ENCODE measurements at places on chromosomes 11 and 22.

DNA sequence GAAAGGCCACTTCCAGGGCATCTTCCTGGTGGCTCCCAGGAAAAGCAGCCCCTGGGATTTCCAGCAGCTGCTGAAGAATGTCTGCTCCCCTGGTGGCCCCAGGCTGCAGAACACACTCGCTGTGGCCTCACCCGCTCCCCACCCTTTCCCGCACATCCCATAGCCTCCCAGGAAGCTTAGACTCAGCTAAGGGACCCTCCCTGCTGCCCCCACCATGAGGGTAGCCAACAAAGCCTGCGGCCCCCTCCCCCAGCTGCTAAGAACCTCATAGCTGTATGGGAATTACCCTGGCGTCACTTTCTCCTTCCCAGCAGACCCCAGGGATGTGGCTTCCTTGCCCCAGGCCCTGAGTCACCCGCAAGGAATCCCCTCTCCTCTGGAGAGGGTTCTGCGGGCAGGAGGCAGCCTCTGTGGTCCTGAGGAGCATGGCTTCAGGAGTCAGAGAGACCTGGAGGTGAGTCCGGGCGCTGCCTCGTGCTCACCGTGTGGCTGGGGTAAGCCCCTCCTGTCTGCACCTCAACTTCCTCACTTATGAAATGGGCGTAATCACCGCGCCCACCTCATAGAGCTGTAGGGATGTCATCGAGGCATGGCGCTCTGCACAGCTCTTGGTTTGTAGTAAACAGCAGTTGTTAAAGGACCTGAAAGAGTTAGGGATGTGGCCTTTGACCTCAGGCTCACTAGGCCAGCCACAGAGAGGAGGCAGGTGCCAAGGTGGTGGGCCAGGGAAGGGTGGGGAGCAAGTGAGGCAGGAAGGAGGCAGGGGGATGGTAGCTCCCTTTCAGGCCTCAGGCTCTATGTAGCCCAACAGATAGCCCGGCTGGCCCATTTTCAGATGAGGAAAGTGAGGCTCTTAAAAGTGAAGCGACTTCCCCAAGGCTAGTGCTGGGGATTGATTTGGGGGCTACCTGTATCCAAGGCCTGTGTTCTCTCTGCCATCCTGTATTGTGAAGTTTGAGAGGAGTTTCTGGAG, 71.2 kb downstream of the LRRC32 start:
- no peak for DNase-seq

DNA sequence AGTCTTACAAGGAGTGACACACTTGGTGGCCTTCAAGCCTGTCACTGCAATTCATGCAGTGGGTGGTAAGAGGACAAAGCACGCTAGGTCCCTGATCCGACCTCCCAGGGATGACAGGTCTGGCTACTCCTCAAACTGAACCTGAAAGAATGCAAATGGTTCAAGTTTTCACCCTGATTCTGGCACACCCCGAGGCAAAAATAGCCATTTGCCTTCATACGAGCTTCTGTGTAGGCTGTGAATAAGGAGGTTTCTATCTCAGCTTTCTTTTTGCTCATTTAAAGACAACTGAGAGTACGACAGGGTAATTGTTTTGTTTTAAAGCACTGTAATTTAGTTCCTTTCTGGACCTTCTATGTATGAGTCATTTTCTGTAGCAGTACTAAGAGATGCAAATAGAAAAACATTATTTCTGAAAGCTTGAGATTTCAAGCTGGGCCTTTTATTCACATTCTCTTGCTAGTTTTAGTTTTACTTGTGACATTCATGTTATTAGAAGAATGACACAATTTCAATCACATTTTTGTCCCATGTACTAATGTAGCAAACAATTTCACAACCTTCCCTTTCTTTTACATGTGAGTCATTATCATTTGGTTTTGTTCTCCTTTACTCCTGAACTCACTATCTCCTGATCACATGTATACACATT, 56.6 kb upstream of the FDX1 start:
- DNase-seq: no peak

DNA sequence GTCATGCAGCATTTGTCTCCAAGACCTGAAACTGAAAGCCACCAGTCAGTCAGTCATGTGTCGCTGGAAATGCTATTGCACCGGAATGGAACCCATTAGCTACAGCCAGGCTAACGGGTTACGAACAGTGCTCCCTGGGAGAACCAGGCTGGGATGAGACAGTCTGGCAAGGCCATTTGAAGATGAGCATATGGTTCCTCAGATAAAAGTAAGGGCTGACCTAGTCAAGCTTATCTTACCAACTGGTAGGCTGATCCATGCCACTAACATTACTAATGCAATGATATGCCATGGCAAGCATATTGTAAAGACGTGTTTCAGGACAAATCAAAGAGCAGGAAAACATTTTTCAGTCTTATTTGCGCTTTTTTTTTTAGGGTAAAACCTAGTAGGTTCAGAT, 28.4 kb downstream of the NAP1L4 start:
- DNase-seq: no peak

DNA sequence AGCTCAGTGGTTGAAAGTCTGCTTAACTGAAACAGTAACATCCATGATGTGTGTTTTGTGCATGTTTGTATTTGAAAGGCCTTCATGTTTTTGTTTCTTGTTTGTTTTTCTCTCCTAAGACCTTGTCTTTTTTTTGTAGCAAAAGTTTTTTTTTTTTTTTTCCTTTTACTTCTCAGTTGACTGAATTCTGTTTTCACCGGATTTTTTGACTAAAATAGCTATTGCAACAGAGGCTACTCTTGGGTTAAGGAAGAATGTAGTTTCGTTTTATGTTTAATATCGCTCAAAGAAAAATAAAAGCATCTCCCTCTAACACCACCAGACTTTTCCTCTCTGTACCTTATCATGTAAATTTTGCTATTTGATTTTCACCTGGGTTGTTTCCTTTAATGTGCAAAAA, 15.1 kb downstream of the APOL6 start:
- no peak for DNase-seq

DNA sequence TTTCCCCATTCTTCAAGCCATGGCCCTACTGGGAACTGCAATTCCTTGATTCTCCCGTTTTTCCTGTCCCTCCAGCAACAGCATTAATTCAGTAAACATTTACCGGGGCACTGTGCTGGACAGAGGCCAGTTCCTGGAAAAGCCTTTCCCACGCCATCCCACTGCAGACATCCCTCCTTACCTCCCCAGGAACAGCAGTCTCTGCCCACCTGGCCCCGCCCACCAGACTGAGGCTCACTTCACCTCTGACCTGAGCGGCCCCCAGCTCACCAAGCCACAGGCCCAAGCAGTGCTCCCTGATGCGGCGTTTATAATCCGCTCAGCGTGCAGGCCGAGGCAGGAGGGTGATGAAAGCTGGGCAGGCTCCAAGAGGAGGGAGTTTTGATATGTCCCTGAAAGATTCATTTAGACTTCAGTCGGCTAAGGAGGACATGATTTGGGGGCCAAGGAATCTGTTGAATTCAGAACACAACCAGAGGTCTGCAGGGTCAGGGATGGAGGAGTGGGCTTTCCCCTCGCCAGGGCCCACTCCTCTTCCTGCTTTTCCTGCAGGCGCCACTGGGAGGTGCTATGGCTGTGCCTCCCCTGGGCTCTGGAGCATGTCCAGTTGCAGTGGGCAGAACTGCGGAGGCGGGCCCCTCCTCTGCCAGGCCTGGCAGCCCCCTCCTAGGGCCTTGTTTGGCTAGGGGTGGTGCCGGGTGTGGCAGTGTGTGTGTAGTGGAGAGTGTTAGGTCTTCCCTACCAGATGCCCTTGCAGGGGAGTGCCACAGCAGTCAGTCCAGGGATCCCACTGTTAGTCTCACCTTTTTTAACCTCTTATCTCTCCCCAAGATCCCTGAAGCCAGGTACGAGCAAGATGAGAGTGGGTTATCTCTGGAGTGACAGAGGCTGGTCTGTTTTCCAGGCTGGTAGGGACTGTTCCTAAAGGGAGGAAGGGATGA, 1.4 kb upstream of the TAGLN start:
- no peak for DNase-seq

DNA sequence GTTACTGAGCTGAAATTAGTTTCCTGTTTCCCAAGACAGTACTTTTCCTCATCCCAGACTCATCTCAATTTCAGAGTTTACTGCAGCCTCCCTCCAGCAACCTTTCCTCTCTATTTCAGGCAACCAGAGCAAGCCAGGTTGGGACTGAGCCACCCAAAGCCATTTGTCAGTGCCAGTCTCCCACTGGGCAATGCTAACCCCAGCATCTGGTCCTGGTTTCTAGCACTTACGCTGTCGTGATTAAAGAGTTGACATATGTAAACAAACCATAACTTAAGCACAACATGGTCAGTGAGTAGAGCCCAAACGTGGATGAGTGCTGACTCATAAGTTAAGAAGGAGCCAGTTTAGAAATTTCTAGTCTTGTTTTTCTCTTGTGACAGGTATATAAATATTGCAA, 119.6 kb upstream of the BLID start:
- DNase-seq: no peak

All from hypothalamus (tissue), 51 donors.